Daoy (cell line): ENCODE measurements at places on chromosomes 7 and 10.

DNA sequence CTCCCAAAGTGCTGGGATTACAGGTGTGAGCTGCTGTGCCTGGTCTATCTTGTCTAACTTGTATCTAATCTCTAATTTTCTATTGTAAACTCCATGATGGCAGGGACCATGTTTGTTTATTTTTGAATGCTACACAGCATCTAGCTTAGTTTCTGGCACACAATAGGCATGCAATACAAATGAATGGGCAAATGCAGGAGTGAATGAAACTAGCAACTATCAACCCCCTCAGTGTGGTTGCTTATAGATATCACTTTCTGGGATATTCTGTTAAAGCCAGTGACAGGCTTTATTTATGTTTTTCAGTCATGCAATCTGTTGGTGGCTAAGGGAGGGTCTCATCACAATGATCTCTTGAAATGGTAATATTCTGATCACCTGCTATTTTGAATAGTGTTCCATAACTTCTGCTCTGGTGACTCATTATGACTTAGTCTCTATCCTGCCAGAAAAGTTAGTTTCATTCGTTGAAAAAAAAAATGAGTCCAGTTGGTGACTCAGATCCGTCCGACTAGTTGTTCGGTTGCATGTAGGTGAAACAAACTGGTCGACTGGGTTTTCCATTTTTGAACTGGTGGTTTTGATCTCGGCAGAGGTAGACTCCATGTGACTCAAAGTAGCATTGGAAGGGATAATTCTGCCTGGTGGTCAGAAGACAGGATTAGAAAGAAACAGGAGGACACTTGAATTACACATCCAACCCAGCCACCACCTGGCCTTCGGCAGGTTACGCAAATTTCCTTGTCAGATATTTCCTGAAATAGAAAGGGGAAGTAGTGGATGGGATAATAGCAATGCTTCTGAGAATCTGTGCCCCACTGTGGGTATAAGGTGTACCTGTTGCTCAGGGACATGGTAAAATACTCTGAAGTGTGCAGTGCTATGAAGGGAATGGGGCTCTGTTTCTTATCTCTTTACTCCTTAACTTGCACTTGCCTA lies 76.8 kb downstream of the GATA3 start:
- peak; percentile 77 for DNase-seq

DNA sequence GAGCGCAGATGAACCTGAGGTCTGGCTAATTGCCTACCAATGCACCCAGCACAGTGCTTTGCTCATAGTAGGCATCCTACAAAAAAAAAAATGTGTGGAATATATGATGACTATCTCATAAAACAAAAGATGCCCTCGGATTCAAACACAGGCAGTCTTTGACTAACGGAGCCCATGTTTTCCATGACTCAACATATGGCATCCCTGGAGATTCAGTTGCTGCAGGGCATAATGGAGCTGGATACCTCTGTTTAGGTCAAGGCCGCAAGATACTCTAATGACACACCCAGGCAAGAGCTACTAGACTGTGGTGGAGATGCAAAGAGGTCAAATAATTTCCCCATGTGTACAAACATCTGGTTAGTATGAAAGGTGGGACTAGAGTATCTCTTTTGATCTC lies 16.3 kb downstream of the CUBN start:
- peak; percentile 40 for DNase-seq

GRCh38 chr7:105826143-105826542 lies 50.3 kb downstream of the ATXN7L1 start:
- DNase-seq: no peak

DNA sequence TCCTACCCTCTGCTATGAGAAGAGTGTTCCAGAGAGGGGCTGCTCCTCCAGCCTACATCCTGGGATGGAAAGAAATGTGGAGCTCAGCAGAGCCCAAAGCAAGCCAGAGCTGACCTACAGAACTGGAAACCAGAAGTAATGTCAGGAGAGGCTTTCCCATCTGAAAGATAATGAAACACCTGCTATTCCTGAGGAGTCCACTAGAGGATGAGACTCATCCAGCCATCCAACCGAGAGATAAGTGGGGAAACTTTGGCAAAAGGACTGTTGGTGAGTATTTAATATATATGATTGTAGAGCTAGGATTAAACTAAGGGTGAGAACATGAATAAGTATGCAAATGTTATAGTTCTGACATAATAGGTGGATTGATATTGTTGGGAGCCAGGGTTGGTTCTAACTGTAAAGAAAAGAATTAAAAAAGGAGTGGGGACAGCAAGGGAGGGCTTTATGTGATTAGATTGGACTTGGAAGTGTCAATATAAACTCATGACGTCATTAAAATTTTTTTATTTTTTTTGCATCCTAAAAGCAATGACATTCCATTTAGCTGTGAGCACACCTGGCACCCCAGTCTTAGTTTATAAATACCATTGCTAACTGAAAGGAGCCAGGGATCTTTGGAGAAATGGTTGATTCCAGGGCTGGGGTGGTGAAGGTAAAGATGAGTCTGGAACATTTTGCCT lies 312.8 kb upstream of the NFE2L3 start:
- no peak for DNase-seq

- DNase-seq: no peak
Measured at GRCh38 chr10:74851831-74852230, 25.4 kb downstream of the KAT6B start.

- DNase-seq: no peak
Measured at GRCh38 chr10:210297-210696, 75.0 kb downstream of the ZMYND11 start.
